CD4-positive, alpha-beta T cell treated with Interleukin-1 beta for 1 hour (primary cell): ENCODE measurements at places on chromosomes 11 and 22.

- DNase-seq: no peak
These were observed 27.4 kb upstream of the MUC15 start for GRCh38 chr11:26599425-26599824.

- DNase-seq: peak; percentile 74
These were observed 8.0 kb downstream of the MYH9 start for GRCh38 chr22:36379593-36380361.

DNA sequence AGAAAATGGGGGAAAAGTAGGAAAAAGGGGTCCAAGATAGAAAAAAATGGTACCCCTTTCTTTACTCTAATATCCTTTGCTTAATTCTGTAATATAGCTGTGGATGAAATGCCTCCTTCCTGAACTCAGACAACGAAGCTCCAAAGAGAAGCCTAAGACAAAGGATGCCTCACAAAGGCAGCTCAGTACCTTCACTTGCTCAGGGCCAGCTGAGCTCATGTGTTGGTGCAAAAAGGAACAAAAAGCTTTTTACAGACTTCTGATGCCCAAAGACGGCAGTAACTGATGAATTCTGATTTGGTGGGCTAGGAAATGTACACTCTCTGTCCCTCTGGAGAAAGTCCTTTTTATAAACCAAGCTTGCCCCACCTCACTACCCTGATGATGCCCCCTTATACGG is 77.5 kb downstream of the DENND5A start:
- DNase-seq: no peak

GRCh38 chr11:91790346-91791170 is 434.1 kb upstream of the FAT3 start:
- no peak for DNase-seq

GRCh38 chr11:128733440-128734102 is 39.7 kb downstream of the FLI1 start:
- no peak for DNase-seq

- DNase-seq: no peak
These were observed 33.3 kb downstream of the RBFOX2 start for GRCh38 chr22:35995348-35995747.

DNA sequence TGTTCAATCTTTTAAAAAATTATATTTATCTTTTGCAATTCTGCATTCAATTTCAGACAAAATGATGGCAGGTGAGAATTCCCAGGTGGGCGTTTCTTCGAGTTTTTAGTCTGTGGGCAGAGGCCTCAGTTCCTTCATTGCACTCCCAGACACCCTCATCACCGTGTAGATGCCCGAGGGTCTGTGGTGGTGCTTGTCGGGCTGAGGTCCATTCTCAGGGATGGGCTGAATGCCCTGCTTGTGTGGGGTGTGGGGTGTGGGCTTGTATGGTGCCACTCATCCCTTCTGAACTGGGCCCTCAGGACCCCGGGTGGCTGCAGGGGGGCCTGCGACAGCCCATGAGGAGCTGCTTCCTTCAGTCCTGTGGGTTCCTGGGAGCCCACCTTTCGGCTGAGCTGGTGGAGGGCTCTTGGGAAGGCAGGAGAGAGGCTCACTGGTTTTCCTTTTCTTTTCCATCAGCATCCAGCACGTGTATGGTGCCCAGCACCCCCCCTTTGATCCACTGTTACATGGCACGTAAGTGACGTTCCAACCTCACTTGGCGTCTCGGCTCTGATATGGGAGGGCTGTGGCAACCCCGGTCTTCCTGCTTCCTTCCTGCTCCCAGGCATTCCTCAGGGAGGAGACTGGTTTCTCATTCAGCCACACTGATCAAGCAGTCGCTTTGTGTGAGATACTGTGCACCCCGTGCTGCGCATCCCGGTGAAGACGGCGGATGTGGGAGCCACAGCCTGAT is 29.8 kb downstream of the TBC1D22A start:
- no peak for DNase-seq

- DNase-seq: no peak
These were observed 314.2 kb downstream of the RAB38 start for GRCh38 chr11:87861030-87861429.

GRCh38 chr22:38467438-38467903 is 425 bp upstream of the KDELR3 start:
- no peak for DNase-seq

DNA sequence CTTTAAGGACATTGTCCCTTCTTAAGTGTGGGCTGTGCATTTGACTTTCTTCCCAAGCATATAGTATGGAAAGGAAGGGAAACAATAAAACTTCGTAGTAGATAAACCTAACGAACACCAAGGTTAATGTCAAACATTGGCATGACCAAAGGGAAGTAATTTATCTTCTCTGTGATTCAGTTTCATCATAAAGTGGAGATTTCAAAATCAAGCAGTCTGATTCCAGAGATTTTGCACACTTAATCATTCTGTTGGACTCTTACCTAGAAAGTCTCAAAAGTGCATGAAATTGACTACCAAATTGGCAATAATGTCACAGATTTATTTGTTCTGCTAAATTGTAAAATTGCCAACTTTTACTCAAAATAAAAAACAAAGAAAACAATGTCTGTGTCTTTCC is 559.7 kb downstream of the JRKL start:
- DNase-seq: no peak

- DNase-seq: peak; percentile 6
These were observed 84.0 kb upstream of the CTSC start for GRCh38 chr11:88421530-88421929.

DNA sequence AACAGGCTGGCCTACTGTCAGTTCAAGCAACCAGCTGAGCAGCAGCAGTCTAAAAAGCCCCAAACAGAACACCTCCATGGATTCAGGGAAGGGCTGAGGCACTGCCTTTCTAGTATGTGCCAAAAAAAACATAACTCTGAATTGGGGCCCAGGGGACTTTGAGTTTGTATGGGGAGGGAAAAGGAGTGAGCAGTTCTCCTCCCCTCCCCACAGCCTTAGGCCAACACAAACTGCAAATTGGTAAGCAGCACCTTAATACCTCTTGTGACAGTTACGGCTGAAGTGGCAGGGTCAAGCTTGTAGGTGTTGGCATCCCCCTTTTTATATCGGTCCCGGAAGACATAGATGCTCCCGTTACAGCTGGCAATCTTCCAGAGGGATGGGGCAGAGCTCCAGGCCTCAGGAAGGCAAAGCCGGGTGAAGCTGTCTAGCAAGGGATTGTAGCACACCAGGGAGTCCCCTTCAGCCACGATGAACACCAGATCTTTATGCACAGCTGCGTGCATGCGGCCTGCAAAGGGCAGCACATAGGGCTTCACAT is 6.0 kb downstream of the KBTBD4 start:
- DNase-seq: no peak
